ENCODE measurements at places on chromosomes 12 and 14.

DNA sequence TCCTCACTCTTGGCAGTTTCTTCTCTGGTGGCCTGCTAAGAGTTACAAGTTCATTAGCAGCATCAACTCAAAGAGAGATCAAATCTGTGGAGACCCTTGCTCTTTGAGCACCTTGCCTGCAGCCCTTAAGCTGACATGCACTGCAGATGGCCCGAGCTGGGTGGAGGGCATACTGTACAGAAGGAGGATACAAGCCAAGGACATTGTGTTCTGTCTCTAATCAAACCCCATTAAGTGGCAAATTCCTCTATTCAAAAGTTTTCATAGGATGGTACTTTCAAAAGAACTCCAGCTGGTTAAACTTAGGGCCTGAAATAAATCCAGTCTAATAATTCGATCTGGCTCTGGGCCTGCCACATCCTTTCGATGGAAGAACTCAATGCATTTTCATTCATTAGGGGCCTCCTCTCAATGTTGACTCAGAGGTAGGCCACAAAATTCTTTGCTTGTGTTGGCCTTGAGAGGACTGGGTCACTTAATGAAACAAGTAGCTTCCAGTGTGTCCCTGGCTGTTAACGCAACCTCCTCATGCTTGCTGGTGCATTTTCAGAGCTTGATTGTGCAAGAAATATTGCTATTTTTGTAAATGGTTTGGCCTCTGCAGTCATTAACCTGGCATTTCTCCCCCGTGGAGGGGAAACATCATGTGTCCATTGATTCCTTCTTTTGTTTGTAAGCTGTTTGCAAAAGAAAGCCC lies 318.2 kb downstream of the NUAK1 start:
- DNase-seq, result peak; percentile 52

- DNase-seq, result no peak
Observed at GRCh38 chr12:110575326-110575725, 7.8 kb downstream of the PPTC7 start.

DNA sequence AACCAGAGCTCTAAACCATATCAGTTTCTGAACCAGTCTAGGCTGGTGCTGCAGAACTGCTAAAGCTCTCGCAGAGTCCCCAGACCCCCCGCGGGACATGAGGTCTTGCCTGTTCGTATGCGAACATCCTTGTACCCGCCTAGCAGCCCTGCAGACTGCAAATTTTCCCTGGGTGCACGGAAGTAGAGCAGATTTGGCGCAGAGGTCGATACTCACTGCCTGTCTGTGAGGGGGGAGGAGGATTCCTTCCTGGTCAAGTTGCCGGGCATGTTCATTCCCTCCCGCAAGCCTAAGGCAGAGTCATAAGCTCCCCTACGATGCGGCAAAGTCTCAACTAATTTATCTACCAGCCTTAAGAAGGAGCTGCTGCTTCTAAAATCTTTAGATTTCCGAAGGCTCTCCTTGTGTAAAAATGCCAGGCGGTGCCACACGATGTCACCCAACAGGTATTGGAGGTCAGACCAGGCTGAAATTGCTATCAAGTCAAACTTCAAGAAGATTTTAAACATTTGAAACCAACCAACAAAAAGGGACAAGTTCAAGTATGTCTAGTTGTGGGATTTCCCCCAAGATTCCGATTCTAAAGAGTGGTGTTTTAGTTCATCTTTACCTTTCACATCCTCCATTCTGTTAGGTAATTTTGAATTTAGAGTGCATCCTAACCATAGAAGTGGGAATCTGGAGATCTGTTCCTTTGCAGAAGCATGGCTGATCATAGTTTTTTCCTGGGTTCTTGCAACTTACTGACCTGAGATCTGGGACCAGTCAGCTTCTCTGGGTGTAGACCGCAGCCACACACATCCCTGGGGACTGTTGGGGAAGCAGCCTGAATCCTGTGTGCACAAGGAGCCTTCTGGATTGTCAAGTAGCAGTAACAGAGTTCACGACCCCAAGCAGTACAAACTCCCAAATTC lies 1.6 kb upstream of the PAX9 start:
- no peak for DNase-seq

DNA sequence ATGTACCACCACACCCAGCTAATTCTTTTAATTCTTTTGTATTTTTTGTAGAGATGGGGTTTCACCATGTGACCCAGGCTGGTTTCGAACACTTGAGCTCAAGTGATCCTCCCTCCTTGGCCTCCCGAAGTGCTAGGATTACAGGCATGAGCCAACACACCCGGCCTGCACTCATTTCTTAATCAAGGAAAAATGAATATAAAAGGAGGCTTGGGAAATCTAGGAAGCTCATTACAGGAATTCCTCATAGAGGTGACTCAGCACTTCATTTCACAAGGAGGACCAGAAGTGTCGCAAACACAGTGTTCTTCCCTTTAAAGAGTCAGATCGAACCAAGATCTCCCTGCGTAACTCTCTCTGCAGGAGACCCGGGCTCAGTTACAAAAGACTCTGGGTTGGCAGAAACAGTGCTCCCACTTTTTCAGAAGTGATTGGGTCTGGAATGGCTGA lies 30.3 kb downstream of the NFKBIA start:
- peak; percentile 50 for DNase-seq

GRCh38 chr12:7229741-7230140 lies 40.3 kb downstream of the PEX5 start:
- DNase-seq, result no peak

DNA sequence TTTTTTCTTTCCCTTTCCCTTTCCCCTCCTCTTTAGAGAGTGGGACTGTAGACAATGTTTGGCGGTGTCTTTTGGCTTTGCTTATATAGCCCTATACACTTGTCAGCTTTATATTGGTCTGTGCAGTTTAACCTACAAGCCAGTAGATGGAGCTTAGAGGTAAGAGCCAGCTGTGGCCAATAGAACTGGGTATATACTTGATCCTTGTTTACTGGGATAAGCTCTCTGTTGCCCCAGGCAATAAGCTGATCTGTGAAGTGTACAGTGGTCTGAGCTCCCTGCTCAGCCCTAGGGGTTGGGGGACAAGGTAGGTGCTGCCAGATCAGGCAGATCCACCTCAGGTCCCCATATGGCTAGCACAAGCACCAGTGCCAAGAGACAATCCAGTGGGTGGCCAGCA lies 434.1 kb downstream of the NOVA1 start:
- DNase-seq, result no peak

DNA sequence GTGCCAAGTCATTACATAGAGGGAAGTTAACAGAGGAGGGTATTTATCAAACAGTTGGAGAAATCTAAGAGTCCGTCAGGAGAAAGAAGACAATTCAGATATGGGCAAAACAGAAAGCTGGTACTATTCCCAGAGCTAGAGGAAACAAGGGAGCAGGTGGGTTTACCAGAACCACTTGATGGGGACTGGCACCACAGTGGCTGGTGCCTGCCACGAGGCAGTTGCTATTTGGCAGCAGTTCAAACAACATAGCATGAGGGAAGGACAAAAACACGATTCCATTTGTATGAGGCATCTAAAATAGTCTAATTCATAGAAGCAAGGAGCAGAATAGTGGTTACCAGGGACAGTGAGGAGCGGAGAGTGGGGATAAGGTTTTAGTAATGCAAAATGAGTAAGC lies 24.6 kb upstream of the KLRD1 start:
- no peak for DNase-seq

DNA sequence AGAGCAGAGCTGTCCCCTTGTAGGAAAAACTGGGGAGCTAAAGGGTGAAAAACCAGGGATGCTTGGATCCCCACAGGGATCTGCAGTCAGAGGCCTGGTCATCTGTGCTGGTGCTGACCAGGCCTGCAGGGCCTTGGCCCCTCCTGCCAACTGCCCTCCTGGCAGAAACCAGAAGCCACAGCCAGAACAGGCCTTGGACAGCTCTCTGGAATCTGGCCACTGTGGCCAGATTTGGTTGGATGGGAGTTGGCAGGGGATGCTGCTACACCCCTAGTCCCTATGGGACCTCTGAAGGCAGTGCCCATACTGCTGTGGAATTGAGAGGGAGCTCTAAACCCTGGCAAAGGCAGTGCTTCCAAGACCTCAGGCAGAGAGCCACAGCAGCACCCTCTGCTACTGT lies 9.2 kb upstream of the GPX2 start:
- DNase-seq, result peak; percentile 22

DNA sequence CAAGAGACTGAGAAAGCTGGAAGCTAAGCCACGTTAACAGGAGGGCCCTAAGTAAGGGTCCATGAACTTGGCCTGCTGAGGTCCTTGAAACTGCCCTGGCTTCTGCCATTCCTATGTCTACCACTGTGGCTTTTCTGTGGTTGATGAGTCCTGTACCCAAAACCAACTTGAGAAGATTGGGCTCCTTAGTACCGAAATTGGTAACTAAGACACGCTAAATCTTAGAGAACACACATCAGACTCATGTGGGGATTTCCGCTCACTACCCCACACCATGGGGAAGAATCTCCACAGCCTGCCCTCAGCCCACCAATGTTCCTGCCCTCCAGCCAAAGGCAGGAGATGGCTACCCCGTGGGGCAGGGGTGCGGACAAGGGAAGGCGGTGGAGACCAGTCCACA lies 232.9 kb downstream of the SPTSSA start:
- DNase-seq, result no peak

DNA sequence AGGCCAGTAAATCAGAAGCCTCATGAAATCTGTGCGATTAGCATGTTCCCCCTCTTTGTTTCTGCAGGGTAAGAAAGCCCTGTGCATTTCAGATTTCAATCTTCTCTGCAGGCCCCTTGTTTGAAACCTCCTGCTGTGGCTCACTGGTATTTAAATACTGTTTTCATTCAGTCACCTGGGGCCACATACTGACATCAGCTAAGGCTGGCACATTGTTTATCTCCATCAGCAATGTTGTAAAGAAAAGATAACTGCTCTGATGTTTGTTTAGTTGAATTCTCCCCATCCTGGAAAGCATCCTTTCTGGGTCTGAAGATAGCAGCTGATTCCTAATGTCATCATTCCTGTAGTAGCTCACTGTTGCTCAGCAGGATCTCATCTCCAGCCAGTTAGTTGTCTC lies 554.9 kb downstream of the NRXN3 start:
- no peak for DNase-seq

Measured in uterus (tissue), 4 donors.